ENCODE measurements at places on chromosomes 1 and 21.
A peak's percentile ranks its signal among the peaks of the same experiment; 100 is the strongest.

GRCh38 chr1:213122514-213122929, 71.5 kb downstream of the RPS6KC1 start:
- DNase-seq: no peak

DNA sequence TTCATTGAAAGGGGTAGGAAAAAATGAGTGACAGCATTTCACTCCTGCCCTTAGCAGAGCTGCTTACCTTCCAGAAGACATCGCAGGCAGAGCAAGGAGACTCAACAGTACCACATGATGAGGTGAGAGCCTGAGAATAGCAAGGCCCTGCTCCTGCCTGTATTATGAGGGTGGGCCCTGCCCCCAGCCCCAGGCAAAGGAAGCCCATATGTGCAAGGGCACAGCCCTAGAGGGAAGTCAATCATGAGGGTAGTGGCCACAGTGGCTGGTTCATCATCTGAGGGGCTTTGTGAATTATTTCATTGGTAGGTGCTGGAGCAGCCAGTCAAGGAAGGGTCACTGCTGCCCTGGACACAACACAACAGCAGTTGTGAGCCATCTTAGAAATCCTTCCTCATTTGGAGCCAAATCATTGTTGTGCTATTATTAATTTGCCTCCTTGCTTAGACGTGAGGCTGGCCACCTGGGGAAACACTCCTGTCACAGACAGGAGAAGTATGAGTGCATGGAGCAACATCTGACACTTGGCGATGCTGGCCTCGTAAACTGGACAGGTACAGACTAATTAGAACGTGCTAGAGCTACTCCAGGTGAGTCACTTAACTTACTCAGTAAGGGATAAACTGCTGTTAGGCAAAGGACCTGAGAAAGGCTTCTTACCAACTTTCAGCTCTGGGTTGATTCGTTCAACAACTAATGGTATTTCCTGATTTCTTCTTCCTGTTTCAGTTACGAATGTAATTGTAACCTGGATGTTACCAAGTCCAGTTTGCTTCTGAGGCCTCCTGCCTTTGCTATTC, 22.7 kb upstream of the ACBD6 start:
- no peak for DNase-seq

DNA sequence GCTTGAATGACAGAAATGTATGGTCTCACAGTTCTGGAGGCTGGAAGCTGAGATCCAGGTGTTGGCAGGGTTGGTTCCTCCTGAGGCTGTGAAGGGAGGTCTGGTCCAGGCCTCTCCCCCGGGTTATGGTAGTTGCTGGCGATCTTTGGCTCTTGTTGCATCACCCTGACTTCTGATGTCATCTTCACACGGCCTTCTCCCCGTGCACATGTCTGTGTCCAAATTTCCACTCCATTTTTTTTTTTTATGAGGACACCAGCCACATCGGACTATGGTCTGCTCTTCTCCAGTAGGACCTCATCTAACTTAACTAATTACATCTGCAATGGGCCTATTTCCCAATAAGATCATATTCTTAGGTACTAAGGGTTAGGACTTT, 232.2 kb downstream of the KCNJ6 start:
- no peak for DNase-seq

GRCh38 chr1:212909652-212910063, 40.7 kb upstream of the VASH2 start:
- DNase-seq: no peak

GRCh38 chr21:42158846-42159245, 60.1 kb upstream of the ABCG1 start:
- DNase-seq: no peak

DNA sequence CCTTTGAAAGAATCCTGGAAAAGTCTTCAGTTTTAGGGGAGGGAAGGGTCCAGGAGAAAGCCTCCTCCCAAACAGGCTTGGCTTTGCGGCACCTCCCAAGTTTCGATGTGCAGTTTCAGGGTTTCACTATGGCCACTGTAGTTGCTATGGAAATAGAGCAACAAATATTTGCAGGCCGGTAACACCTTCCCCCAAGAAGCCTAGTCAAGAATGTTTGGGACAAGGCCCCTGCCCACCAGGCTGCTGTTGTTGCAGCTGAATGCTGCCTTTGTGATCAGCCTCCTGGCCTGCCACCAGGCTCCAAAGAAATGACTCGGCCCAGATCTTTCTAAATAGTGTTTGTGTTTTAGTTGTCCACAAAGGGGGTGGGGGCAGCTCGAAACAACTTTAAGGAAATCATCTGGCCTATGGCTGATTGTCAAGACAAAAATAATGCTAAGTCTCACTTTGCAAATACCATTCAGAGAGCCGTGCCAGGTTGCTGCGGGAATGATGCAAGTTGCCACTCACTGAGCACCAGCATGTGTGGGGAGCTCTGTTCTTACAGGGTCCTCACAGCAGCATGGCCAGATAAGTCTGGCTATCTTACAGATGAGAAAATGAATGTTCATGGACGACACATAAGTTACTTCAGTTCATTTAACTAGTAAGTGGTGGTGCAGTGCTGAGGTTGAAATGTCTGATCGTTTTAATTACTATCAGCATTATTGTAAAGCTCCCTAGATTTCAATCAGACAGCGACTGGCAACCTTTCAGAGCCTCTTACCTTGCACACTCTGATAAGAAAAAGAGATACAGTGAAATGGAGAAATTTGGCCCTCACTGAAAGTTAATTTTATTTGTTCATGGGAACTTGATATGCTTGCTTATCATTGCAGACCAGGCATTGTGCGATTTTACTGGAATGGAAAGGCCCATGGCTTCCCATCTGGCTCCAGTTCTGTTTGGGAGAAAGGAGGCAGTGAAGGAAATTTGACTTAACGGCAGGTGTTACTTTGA, 91.2 kb upstream of the JUN start:
- no peak for DNase-seq

- no peak for DNase-seq
These were observed 23.8 kb downstream of the TMEM50A start for GRCh38 chr1:25361901-25362300.

DNA sequence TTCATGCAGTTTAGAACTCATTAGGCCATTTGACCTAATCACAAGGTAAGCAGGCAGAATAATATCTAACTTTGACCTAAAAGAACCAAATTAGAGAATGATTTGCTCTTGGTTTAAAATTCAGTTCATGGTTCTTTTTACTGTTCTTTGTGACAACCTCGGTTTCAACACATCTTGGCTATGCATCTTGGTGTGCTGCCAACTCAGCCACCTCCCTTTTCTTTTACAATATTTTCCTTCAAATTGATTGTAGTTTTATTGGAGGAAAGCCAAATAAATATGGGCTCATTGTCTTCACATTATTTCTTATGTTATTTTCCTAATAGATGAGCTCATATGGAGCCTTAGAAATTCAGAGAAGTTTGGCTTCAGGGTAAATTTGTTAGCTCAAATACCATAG, 338.3 kb downstream of the SIPA1L2 start:
- DNase-seq: no peak

- DNase-seq: no peak
These were observed 12.2 kb downstream of the MORN1 start for GRCh38 chr1:2378956-2379732.

DNA sequence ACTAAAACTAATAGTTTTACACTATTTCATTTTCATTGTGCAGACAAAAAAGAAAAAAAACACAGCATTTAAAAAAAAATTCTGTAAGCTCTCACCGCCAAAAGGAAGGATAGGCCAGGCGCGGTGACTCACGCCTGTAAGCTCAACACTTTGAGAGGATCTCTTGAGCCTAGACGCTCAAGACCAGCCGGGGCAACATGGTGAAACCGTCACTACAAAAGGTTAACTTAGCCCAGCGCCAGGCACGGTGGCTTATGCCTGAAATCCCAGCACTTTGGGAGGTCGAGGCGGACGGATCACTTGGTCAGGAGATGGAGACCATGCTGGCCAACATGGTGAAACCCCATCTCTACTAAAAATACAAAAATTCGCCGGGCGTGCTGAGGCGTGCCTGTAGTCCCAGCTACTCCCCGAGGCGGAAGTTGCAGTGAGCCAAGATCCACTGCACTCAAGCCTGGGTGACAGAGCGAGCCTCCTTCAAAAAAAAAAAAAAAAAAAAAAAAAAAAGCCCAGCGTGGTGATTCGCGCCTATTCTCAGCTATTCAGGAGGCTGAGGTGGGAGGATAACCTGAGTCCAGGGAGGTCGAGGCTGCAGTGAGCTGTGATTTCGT, 14.3 kb upstream of the SPEN start:
- peak; percentile 38 for DNase-seq

GRCh38 chr1:85359874-85360721, 83.7 kb upstream of the BCL10 start:
- no peak for DNase-seq

- no peak for DNase-seq
These were observed 74.3 kb upstream of the CAPZB start for GRCh38 chr1:19559641-19560040.

- no peak for DNase-seq
These were observed 13.9 kb downstream of the PUM1 start for GRCh38 chr1:31051611-31052010.

GRCh38 chr1:110390692-110391245, at the start of gene SLC16A4:
SLC16A4 (minus strand) TSS chr1:110391026; CDS start chr1:110389323, 1,703 bp downstream.
- no peak for DNase-seq

GRCh38 chr21:27424601-27425000, 457.7 kb upstream of the ADAMTS5 start:
- DNase-seq: no peak

DNA sequence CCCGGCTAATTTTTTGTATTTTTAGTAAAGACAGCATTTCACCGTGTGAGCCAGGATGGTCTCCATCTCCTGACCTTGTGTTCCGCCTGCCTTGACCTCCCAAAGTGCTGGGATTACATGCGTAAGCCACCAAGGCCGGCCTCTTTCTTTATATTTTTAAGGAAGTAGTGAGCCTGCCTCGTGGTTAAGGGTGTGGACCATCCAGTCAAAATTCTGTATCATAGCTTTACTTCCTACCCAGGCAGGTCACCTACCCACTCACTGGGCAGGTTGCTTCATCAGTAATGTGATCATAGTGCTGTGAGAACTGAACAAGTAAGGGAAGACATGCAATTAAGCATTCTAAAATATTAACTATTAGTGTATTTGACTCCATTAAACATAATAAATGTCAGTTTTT, 8.1 kb upstream of the ACOT7 start:
- no peak for DNase-seq

DNA sequence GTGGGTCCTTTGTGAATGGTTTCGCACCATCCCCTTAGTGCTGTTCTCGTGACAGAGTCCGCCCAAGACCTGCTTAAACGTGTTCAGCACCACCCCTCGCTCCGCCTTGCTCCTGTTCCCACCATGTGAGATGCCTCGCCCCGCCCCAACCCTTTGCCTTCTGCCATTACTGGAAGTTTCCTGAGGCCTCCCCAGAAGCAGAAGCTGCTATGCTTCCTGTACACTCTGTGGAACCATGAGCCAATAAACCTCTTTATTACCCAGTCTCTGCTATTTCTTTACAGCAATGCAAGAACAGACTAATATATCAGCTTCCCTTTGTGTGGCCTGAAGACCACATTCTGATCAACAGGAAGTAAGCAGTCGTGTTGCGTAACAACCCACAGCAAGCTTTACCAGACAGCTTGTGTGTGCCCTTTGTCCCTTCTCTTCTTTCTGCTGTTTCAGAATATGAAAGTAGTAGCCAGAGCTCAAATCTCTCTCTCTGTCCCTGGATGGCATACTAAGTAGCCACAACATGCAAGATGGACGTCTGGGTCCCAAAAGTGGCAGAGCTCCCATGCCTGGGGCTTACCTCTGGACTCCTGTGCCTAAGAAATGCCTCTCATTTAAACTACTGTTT, 14.1 kb downstream of the HENMT1 start:
- DNase-seq: peak; percentile 53

DNA sequence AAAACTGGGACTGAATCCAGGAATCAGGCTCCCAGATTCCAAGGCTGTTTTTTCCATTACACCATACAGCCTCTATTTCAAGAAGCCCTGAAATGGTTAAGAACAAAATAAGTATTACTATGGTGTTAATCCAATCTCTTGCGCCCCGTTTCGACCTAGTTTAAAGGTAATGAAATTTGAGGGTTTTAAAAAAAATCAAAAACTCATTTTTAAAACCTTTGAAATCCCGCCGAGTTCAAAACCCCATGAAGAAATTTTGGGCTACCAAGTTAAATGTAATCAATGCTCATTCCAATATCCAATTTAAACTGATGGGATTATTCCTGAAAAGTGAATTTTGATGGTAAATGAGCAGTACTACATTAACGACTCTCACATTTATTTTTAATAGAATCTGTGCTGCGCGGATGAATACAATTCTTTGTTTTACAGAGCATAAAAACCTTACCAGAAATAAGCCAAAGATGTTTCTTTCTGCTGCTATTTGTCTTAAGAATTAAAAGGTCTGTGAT, 767 bp upstream of the EGLN1 start:
- no peak for DNase-seq

DNA sequence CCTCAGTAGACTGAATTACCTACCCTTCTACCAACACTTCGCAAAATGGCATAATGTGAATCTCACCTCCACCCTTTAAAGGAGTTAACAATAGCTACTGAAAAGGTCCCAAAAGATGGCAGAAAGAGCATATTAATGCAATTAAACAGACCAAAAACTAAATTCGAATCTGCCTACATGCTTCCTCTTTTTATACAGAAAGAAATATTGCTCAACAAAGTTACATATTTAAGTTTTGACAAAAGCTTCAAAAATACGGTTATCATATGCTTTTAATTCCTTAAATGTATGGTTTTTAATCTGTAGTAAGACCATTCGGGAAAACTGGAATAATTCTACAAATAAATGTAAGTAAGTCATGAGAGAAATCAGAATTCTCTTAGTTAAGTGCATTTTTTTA, 2.2 kb downstream of the APP start:
- no peak for DNase-seq

DNA sequence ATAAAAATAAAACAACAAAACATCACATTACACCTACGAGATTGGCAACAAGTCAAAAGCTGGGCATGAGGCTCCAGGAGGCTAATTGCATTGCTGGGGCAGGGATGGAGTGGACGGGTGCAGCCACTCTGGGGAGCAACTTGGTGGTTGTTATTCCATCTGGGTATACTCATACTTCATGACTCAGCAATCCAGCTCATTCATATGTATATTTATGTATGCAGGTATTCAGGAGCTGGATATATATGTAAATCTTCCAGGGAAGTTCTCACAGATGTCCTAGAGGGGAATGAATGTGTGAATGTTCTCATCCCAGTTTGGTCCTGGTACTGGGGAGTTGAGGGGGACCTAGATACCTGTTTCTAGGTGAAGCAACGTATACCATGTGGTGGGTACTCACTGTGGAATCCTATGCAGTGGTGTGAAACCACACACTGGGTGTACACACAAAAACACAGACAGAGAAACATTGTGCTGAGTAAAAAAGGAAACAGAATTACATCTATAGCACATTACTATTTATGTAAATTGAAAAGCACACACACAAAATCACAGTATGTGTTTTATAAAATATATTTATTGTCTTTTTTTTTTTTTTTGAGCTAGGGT, 79.7 kb upstream of the RAB4A start:
- no peak for DNase-seq

DNA sequence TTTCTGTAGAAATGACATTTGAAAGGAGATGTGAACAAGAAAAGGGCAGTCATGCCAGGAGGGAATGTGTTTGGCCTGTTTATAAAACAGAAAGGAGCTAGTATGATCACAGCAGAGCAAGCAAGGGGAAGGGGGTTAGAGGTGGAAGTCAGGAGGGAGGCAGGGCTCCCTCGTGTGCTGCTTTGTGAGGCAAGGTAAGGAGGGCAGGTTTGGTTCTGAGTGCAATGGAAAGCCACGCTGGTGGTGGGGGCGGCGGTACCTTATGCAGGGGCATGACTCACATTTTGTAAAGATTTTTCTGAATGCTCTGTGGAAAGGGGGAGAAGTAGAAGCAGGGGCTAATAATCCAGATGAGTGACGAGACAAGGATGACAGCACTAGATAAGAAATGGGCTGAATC, 197.5 kb upstream of the C8B start:
- no peak for DNase-seq

Measured in effector CD4-positive, alpha-beta T cell (primary cell).